ENCODE measurements at places on chromosomes 6 and 20.

DNA sequence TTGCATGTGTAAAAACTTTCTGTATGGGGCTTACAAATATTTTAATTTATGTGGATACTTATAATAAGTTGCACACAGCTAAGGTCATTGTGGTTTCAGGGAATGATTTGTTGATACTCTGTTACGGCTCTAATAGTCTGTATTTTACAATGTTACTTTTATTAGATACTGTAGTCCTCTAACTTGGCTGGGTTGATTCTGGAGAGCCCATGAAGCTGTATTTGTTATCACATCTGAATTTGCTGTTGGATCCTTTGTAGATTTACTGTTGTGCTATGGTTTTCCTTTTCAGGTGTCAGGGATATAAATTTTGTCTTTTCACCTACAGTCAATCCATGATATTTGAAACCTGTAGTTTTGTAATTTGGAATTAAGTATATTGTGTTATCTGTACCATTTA lies 161.0 kb downstream of the ARID1B start:
- DNase-seq: no peak

DNA sequence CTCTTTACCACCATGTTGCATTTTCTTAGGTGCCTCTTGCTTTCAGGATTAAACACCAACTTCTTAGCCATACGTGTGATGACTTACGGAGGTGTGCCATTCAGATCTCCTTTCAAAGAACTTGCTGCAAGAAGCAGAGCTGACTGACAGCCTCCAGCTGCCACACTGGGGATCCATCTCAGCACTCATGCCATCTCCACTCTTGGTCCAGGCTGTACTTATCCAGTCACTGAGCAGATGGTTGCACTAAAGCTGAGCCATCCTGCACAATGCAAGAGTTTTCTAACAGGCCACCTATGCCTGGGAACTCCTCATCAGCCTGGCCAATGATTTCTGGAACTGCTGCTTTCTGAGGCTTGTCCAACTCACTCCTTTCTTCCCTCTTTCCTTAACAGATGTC lies 31.4 kb upstream of the KIF6 start:
- no peak for DNase-seq

DNA sequence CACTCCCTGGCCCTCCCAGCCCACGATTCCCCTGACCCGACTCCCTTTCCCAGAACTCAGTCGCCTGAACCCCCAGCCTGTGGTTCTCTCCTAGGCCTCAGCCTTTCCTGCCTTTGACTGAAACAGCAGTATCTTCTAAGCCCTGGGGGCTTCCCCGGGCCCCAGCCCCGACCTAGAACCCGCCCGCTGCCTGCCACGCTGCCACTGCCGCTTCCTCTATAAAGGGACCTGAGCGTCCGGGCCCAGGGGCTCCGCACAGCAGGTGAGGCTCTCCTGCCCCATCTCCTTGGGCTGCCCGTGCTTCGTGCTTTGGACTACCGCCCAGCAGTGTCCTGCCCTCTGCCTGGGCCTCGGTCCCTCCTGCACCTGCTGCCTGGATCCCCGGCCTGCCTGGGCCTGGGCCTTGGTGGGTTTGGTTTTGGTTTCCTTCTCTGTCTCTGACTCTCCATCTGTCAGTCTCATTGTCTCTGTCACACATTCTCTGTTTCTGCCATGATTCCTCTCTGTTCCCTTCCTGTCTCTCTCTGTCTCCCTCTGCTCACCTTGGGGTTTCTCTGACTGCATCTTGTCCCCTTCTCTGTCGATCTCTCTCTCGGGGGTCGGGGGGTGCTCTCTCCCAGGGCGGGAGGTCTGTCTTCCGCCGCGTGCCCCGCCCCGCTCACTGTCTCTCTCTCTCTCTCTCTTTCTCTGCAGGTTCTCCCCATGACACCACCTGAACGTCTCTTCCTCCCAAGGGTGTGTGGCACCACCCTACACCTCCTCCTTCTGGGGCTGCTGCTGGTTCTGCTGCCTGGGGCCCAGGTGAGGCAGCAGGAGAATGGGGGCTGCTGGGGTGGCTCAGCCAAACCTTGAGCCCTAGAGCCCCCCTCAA lies at the start of gene LTA:
LTA (plus strand) TSS at position 249 of the 871 bp plus-strand sequence; CDS start at position 703, 454 bp downstream.
- DNase-seq: peak; percentile 64

DNA sequence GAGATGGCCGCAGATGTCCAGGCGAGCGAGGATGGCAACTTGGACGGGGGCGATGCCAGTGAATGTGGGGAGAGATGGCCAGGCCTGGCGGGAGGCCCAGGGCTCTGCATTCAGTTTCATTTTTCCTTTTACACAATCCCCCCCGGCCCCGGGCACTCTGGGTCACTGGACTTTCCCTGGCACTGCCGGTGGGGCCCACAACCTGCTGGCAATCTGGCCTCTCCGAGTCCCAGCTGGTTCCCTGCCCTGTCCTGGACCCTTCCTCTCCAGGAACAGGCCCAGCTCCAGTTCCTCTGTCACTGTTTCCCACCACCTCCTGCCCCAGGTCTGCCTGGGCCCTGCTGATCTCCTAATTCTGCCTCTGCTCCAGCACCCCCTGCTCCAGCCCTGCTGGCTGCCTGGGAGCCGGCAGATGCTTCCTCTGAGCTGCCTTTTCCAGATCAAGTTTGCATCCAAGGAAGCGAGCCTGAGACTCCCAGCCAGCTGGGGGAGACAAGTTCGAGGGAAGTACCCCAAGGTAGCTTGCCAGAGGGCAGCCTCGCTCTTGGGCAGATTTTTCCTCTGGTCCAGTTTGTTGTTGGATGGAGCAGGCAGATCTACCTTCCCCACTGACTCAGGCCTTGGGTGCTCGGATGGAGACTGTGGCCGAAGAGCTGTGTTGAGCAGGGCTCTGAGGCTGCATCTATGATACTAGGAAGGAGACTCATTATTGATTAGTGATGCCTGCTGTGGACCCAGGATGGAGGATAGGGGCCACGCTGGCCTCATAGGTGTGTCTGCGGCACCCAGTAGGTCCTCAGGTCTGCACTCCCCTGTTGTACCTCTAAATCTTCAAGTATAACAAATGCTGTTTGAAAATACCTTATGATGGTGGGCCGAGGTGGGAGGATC lies 83.2 kb downstream of the CEBPB start:
- DNase-seq: no peak

DNA sequence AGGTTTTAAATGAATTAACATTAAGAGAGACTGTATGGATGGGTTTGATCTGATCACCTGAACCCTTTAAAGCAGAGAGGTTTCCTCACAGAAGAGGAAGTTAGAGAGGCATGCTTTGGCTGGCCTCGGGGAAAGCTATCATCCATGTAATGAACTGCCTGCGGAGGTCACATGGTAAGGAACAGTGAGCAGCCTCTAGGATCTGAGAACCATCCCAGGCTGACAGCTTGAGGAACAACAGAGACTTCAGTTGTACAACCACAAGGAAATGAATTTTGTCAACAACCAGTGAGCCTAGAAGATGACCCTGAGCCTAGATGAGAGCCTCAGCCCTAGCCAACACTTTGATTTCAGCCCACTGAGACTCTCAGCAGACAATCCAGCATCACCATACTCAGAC lies 2.9 kb upstream of the COL21A1 start:
- no peak for DNase-seq
